ENCODE measurements at places on chromosomes 3 and 15.

GRCh38 chr3:126347543-126348161 is 9.6 kb downstream of the KLF15 start:
- DNase-seq = no peak

DNA sequence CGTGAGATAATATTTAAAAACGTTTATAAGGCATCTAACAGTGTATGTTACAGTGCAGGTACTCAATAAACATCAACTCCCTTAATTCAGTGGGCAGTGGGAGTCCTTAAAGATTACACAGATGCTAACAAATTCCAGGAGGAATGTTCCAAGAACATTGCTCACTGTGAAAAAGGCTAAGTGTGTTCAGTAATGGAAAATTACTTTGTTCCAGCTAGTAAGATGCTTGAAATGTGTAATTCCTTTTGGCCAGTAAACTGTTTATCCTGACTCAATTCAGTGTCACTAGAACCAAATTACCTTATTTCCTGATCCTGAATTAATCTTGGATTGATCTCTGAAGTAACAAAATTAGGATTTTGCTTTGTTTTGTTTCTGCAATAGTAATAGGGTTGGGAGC is 54.2 kb upstream of the SEMA6D start:
- DNase-seq = no peak

DNA sequence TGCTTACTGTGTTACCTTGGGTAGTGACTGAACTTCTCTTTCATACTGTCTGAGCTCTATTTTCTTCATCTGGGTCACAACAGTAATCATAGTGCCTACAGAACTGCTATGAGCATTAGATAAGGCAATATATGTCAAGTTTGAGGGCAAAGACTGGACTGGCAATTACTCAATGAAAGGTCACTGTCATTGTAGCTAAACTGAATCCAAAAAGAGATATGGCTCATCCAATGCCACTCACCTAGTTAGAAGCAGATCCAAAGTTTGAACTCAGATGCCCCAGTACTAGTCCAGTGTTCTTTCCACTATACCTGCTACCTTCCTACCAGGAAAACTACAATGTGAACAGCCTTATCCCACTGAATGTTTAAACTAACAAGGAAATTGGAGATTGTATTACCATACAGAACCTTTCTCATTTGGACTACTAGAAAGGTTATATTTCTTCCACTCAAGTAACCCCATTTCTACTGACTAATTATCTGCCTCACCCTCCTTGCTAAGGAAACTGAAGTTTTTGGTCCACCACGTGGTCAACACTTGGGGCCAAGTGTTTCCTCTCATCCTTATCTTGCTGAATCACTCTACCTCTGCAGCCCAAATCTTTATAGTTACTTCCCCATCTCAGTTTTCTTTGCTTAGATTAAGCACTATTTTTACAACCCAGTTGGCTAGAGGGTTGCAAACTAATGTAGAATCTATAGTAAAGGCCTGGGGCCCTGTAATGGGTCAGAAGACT is 202.3 kb upstream of the LPP start:
- DNase-seq = no peak

DNA sequence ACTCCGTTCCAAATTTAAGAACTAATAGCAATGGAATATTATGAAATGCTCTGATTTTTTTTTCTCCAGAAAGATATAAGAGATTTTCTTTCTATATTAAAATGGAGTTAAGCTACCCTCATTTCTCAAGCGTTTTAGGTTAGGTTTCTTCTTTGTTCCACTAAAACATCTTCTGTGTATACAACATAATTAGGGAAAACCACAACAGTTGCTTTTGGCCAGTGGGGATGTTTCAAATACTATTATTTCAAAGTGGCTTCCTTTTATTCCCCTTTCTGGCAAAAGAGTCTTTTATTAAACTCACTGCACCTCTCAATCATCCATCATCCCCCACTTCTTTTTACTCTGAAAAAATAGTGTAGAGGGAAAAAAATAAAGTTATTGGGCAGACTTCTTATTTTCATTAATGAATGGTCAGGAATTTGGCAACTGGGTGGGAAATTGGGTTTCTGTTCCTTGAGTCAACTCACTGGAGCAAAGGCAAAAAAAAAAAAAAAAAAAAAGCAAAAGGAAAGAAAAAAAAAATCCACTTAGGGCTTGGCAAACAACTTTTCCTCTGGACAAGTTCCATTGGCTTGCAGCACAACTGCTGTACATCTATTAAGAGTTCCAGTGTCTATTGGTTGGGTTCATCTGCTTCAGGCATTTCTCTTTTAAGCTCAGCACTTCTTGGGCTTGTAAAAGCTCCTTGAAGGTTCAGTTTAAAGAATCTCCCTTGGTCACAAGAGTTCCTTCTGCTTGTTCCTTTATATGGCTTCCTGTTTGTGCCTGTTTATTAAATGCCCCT is 963.4 kb downstream of the ROBO1 start:
- DNase-seq = no peak

- DNase-seq = no peak
Observed at GRCh38 chr3:129199366-129199765, 15.7 kb upstream of the CNBP start.

DNA sequence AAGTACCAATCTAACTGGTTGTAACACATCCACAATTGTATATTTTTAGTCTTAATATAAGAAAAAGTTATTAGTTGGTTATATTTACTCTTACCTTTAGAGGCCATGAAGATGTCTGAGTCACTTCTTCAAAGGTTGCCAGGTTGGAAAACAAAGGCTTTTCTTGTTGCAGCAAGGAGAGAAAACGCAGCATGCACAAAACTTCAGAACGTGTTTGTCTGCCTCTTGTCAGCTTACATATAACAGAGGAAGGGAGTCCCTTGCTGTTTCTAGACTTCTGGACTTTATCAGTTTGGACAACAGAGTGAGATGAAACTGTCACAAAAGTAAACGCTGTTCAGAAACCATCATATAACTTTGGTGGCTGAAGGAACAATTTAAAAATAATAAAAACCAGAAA is at the start of gene PLSCR5:
TSS of gene PLSCR5 (minus strand) at position 241 of the 400 bp plus-strand sequence. CDS start at position 107, 134 bp downstream.
- no peak for DNase-seq

DNA sequence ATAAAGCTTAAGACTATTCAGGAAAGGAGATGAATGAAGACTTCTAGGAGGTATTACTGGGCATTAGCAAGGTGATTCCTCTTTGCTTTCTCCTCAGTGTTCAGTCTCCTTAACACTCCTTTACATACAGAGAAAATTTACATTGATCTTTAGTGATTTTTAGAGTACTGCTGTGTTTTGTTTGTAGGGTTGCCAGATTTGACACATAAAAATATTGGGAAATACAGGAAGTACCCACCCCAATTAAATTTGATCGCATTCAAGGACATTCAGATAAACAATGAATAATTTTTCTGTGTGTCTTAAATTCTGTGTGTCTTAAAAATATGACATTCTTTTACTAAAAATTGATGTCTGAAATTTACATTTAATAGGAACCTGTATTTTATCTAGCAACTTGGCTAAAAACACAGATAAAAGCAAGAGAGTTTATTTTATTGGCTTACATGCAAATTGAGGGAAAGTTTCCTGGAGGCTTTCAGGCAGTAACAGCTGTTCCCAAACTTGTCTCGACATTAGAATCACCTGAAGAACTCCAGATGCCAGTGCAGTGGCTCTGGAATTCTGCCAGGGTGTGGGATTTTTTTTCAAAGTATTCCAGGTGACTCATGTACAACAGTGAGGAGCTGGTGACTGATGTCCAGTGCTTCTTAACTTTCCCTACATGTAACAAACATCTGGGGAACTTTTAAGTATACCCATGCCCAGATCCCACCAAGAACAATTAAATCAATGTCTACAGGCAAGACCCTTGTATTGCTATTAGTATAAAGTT is 23.4 kb upstream of the PLOD2 start:
- DNase-seq = no peak

- DNase-seq = no peak
Observed at GRCh38 chr3:187838016-187838540, 92.8 kb upstream of the BCL6 start.

- no peak for DNase-seq
Observed at GRCh38 chr3:37729119-37729518, 132.6 kb upstream of the CTDSPL start.

DNA sequence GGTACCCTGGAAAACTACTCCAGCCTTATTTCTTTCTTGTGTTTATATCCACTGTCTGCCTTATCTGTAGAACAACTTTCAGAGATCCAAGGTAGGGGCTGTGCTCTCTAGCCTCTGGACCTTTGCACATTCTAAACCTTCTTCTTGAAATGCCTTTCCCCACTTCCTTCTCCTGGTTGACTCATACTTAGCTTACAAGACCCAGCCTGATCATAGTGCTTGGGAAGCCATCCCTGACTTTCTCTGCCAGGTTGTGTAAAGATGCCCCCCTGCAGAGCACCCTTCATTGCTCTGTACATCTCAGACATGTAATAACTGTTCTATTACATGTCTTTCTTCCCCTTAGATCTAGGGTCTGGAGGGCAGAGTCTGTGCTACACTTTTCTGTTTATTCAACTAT is 50.1 kb downstream of the PPM1L start:
- no peak for DNase-seq

- no peak for DNase-seq
Observed at GRCh38 chr3:196115678-196116083, 33.8 kb upstream of the TFRC start.

DNA sequence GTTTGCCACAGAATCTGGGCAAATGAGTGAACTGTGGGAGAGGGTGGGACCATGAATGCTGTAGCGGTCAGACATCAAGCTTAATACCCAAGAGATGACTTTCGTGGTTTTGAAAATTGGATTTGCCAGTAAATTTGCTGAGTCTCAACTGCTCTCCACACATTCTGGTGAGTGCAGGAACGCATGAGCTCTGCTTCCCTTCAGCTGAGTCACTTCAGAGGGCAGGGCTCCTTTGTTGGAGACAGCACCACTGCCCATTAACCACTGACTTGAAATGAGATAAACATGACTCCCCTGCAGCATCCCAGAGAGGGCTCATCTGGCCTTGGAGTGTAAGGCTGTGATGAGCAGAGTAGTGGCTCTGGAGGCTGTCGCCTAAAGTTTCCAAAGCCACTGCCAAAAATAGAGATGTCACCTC is 22.6 kb downstream of the RARRES1 start:
- DNase-seq = no peak

GRCh38 chr3:106720510-106720909 is 656.7 kb upstream of the CCDC54 start:
- DNase-seq = no peak

DNA sequence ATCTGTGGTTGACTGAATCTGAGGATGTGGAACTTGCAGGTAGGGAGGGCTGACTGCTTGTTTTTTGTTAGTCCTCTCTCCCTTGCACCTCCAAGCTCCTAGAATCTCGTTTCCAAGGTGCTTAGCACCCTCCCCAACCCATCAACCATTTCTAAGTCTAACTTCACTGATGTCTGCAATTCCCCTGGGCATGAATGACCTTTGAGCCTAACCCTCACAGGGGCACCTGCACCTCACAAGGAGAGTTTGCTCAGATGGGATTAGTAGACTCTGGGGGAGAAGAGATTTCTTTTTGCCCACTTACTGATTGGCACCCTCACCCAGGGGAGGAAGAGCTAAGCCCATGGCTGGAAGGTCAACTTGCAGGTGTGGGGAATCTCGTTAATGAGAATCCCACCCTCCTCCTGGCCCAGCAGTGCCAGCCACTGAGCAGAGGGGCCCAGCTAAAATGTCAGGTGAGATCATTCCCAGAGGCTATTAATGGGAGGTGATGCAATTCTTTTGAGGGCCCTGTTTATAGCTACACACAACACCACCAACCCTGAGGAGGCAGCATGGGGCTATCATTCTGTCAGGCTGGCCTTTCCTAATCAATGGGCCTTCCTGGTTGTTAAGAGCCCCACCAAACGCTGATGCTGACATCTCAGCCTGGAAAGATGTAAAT is 81.6 kb upstream of the HERC1 start:
- no peak for DNase-seq

DNA sequence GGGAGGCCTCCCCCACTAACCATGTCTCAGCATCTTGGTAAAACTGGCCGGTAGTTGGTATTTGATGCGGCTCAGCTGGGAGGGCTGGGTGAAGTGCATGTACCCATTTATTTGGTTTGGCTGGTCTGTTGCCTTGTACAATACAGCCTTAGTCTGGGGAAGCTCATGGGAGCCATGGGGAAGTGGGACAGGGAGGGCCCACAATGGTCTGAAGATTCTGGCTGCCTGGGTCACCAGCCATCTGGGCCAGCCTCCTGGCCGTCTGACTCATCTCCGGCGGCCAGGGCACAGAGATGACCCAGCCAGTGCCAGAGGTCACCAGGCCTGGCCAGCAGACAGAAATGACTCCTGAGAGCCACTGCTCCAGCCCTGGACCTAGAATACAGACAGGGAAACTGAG is 51.6 kb upstream of the SMAD6 start:
- no peak for DNase-seq

GRCh38 chr3:146390957-146391356 is 78.4 kb downstream of the PLSCR2 start:
- DNase-seq = no peak

GRCh38 chr3:196604548-196604947 is 34.9 kb upstream of the NRROS start:
- DNase-seq = peak; percentile 2

- peak; percentile 66 for DNase-seq
Observed at GRCh38 chr3:115325539-115325938, 178.5 kb upstream of the ZBTB20 start.

GRCh38 chr3:156725682-156726081 is 51.3 kb downstream of the TIPARP start:
- DNase-seq = no peak

DNA sequence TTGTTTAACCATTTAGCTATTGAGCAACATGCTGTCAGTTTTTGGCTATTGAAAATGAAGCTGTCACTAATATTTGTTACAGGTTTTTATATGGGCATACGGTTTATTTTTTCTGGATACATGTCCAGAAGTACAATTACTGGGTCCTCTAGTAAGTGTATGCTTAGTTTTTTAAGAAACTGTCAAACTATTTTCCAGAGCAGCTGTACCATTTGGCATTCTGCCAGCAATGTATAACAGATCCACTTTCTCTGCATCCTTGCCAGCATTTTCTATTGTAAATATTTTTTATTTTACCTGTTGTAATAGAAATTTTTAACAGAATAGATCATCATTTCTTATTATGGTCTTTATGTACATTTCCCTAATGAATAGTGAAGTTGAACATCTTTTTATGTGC is 658.8 kb downstream of the EDEM1 start:
- no peak for DNase-seq

DNA sequence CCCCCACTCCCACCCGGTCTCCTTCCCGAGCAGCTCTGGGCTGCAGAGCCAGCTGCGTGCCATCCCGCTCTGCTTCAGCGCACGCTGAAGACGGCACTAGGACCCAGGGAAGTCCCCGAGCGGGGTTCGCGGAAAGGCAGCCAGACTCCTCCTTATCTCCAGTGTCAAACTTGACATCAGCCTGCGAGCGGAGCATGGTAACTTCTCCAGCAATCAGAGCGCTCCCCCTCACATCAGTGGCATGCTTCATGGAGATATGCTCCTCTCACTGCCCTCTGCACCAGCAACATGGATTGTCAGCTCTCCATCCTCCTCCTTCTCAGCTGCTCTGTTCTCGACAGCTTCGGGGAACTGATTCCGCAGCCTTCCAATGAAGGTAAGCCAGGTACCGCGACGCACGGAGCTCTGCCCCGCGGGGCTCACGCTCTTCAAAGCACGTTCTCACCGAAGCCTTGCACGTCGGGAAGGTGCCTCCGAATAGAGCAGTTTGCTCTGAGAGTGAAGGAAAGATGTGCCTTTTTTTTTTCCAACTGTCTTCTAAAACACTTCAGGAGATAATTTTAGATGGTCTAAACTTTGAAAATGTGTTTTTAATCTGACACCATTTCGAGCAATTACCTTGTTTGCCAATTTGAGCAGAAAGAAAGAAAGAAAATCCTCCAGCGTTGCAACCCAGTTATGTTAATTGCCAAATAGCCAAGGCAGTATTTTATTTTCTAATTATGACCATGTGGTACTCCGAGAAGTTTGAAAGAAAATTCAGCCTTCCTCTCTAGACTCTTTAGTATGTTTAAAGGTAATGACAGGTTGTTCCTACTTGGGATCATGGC is at the start of gene EPHA3:
TSS of gene EPHA3 (plus strand) at position 161 of the 830 bp plus-strand sequence. CDS start at position 289, 128 bp downstream.
- DNase-seq = peak; percentile 87
